Lung microvascular endothelial cell (primary cell): ENCODE measurements at places on chromosomes 5 and 9. TPM values are rescaled to one million over a fixed set of nuclear protein-coding genes. Genes with fewer than 3 reads are reported as not detected.

Gene MRRF
- total RNA-seq = 24.6 and 32.3 TPM in 2 replicates

Gene ZDHHC11B
- total RNA-seq = under 0.01 TPM in 1 of 2 replicates, not detected in the other

Gene OBP2B
- total RNA-seq = not detected in 2 replicates

Gene CERCAM
- 16.1 and 19.0 TPM in 2 replicates for total RNA-seq

Gene MLANA
- total RNA-seq = not detected in 2 replicates

Gene ATP6V1G1
- total RNA-seq = 85.9 and 119 TPM in 2 replicates

Gene MYMK
- not detected in 2 replicates for total RNA-seq

Gene C9orf153
- under 0.01 TPM in 1 of 2 replicates, not detected in the other for total RNA-seq
